ENCODE measurements at places on chromosomes 3 and 15.

DNA sequence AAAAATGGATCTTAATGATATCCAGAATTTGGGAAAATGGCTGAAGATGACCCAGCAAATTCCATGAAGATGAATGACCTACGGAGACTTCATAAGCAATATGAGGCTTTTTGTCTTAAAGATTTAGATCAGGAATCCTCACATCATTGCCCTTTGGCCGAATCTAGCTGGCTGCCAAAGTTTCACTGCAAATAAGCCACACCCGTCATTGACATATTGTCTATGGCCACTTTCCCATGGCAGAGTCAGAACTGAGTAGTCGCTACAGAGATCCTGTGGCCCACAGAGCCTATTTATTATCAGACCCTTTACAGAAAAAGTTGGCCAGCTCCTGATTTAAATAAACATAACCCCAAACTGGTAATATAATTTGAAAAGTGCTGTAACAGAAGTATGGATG is 307.4 kb upstream of the RARB start:
- no peak for DNase-seq

- no peak for DNase-seq
Measured at GRCh38 chr15:89774492-89774891, 1.6 kb upstream of the MESP2 start.

DNA sequence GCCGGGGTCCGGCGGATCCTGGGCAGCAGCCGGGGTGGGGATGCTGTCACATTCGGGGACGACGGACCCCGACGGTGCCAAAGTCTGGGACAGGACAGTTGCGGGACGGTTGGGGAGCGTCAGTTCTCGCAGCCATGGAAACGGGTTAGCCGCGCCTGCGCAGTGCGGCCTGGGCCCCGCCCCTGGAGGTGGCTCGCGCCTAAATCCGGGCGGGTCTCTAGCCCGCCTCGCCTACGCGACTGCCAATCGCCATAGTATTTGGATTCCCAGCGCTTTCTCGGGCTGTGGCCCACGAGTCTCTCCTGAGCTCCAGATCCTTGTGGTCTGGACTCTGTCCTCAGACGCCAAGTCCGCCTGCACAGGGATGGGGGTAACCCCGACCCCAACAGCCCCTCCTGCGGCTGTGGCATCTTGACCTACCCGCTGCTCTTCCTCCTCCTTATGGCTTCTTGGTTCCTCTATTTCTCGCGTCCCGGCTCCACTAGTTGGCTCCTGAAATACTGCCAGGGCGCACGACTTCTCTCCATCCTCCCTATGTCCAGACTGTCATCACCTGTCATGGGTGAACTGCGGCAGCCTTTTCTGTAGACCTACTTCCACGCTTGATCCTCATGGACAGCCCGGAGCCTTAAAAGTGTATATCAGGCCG is at the start of gene ZMYND10:
Gene ZMYND10 (minus strand): TSS at position 147 of the 649 bp plus-strand sequence. CDS start 153 bp downstream, outside the sequence.
- peak; percentile 69 for DNase-seq

- DNase-seq, result no peak
Measured at GRCh38 chr3:110069761-110070160, 732.4 kb upstream of the DPPA4 start.

DNA sequence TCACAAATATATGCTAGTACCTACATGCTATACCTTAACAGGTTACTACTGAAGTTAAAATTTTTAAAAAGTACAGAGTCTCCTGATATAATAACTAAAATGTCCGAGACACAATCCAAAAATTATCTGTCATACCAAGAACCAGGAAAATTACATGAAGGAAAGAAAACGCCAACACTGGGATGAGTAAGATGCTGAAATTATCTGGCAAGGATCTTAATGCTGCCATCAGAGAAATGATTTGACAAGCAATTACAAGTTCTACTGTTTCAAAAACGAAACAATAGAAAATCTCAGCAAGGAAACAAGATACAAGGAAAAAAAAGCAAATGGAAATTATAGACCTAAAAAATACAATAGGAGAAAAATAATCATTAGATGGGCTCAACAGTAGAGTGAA is 92.5 kb downstream of the UBE3A start:
- no peak for DNase-seq

DNA sequence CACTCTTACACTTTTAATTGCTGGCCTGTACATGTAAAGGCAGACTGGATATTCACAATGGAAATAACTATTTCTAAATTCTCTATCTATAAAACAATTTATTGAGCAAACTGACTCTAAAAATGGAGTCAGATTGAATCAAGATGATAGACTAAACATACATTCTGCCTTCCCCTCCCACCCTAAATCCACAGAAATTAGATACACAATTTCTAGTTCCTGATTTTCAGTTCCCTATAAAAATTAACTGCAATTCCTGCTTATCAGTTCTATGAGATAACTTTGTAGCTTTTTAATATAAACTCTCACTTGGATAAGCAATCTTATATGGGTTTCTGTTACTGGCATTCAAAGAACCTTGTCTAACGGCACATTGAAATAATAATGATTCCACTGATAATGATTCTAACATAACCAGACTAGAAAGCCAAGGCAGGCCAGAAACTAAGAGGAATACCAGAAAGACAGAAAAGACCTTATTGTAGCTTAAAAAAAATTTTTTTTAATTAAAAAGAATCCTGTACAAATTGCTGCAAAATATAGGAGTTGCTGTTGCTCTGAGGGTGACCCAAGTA is 33.1 kb downstream of the TBC1D5 start:
- no peak for DNase-seq

- no peak for DNase-seq
Measured at GRCh38 chr3:111072031-111072921, 660 bp downstream of the NECTIN3 start.

DNA sequence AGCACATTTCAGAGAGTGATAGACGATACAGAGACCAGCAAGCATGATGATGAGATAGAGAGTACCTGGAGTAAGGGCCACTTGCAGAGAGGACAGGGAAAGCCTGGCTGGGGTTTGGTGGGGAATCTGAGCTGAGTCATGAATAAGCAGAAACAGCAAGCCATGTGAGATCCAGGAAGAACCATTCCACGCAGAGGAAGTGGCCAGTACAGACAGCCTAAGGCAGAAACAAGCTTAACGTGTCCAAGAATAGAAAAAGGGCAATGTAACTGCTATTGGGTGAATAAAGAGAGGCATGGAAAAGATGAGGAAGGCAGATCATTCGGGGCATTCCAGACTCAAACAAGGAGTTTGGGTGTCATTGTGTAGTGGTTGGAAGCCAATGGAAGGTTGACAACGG is 816.3 kb upstream of the CFAP20DC start:
- DNase-seq, result no peak

DNA sequence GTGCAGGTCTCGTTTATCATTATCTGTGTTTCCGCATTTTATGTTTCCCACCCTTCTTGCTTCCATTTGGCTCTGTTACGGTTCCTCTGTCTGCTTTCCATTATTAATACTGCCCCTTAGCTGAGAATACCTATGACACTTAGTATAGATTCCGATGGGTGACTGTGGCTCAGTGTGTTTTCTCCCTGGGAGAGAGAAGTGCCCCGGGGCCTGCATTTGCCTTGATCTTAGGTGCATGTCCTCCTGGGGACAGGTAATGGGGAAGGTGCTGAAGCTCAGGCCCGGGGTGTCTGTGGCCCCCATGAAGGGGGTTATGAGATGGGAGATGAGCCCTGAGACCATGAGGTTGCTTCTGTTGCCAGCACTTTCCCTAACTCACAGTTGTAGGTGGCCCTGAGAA is 43.4 kb upstream of the PCSK6 start:
- no peak for DNase-seq

DNA sequence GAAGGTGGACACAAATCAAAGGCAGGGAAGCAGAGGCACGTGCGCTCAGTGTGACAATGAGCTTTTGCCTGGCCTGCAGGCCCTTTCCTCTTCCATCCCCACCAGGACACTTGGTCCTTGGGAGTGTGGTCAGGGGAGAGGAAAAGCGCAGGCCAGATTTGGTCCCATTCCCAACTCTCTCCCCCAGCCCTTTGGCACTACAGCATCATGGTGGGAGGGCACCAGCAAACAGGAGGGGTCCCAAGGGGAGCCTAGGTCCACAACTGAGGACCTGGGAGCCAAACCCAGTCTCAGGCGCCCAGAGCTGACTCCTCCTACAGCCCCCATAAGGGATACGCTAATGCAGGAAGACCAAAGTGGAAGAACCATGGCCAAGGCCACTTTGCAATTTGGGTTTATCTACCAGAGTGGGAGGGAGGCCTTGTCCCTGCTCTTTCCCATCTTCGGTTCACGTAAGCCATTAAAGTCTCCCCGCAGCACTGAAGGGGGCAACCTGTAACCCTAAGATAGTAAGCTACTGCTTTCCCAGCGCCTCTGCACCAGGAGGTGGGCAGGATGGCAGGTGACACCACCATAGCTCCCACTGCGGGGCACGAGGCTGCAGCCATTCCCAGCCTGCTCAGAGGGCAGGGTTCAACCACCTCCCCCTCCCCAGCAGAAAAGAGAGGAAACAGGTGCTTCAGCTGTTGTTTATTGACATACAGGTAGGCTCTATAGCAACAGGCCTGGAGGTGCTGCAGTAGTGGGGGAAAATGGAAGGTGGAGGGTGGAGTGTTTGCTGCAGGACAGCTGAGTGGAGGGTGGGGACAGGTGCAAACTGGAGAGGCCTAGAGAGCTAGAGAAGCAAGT is 993 bp upstream of the GRAMD2A start:
- DNase-seq, result no peak

GRCh38 chr3:59605318-59605717 is 555.5 kb upstream of the CFAP20DC start:
- DNase-seq, result no peak

DNA sequence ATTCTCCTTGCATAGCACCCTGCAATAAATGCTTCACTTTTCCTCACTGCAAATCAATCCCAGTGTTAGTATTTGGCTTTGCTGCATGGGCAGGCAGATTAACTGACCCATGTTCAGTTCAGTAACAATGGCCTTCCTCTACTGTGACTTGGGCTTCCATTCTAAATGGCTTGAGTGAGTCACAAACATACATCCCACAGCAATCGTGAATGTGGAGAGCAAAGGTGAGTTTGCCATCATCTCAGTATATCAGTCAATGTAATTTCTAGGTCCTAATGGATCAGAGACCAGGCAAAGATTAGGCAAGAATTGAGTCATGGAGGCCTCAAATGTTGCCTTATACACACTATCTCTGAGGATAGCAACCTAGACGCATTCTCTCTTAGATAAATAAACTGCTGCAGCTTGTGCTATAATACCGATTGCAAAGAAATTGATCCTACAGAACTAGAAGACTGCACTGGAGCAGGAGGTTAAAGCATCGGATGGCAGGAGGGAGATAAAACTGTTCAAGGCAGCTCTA is 8.3 kb upstream of the ATP8B4 start:
- DNase-seq, result no peak

DNA sequence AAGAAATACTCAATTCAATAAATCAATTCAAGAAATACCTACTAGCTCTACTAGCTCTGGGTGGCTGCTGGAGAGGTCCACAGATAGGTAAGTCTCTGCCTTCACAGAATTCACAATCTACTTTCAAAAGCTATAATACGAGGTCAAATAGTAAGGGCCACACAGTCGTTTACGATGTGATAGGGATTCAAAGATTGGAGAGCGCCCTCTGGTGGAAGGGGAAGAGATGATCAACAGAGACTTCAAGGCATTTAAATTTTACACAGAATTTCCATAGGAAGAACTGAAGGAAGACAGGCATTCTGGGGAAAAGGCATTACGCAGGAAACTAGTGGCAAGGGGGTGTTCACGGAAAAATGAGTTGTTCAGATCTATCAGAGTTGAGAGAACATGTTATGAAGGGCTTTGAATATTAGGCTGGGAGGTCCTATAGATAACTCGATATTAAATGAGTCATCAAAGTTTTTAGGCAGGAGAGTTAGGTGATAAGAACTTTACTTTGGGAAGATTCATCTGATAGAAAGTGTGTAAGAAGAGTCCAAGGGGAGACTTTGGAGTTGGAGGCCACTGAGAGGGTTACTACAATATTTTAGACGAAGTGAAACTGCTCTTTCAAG is 128.8 kb downstream of the FRMD5 start:
- DNase-seq, result peak; percentile 14

- no peak for DNase-seq
Measured at GRCh38 chr3:17411157-17411877, 331.1 kb downstream of the TBC1D5 start.

DNA sequence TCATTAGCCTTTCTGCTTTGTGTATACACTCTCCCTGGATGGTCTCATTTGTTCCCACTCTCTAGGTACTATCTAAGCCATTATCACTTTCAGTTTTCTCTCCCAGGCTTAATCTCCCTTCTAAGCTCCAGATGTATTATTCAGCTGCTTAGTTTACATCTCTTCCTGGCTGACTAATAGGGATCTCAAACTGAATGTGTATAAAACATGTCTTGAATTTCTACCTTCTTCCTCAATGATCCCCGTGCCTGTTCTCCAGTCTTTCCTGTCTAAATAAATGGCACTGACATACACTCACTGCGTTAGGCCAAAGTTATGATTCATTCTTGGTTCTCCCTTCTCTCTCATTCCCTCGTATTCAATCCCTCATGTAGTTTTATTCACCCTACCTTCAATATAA is 127.3 kb downstream of the NR2F2 start:
- DNase-seq, result no peak

DNA sequence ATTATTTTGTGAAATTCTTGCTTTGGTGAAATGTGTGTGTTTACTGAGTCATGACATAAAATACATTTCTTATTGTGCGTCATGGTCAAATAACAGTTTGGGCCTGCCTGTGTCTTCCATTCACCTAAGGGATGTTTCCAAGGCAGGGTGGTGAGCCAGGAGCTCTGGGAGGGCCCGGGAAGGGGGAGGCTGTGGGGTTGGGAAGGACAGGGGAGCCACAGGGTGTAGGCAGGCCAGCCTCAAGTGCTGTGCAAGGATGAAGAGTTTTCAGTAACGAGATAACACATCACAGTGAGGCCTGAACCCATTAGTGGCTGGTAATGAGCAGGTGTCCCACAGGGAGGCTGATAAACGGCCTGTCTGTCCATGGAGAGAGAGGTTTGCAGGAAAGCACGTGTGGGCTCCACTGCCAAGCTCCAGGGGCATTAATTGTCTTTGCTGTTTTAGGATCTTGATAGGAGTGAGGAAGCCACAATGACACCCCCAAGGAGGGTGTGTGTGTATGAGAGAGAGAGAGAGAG is 35.6 kb upstream of the SEC13 start:
- DNase-seq, result no peak

DNA sequence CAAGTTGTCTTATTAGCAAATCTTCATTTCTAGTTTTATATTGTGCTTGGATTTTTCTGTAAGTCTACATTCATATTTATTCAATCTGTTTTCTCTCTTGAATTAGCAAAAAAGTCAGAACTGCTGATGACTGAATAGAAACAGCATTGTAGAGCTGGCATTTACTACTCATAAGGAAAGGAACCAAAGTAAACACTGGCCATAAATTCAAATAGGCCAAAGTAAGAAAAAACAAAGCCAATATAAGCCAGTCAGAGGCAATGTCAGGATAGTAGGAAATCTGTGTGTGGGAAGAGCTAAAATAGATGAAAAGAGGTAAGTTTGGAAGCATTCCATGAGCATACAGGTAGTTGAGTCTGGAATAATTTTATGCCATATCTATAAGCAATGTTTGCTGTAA is 307.2 kb upstream of the SLITRK3 start:
- DNase-seq, result no peak

- no peak for DNase-seq
Measured at GRCh38 chr3:2452249-2452648, 353.6 kb downstream of the CNTN4 start.

- no peak for DNase-seq
Measured at GRCh38 chr3:32620611-32621310, 50.1 kb upstream of the DYNC1LI1 start.

GRCh38 chr3:119769394-119770149 is 12.3 kb upstream of the NR1I2 start:
- DNase-seq, result no peak

GRCh38 chr3:59480486-59480995 is 430.7 kb upstream of the CFAP20DC start:
- no peak for DNase-seq

Data from T follicular helper cell (primary cell).